ENCODE measurements at places on chromosomes 1 and 21.

- no peak for DNase-seq
These were observed 86.8 kb downstream of the KCNJ6 start for GRCh38 chr21:37829447-37829846.

- DNase-seq = no peak
These were observed 102.7 kb upstream of the VANGL1 start for GRCh38 chr1:115539061-115539460.

GRCh38 chr21:31408301-31409088, 64.4 kb upstream of the TIAM1 start:
- no peak for DNase-seq

GRCh38 chr1:23473037-23473800, 10.8 kb downstream of the ASAP3 start:
- no peak for DNase-seq

DNA sequence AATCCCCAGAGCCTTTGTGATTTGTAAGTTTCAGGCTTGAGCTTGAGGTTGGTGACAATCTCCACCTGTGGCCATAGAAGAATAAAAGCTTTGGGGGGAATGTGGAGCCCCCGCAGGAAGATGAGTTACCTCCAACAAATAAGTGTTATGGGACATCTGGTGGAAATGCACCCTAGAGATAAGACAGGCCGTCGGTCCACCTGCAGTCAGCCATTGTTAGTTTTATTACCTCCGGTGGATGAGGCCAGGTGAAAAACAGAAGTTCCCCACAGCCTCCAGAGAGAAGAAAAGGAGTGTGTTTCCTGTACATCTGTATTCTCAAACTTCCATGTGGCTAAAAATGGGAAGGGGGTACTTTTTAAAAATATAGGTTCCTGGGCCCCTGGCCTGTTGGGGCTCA, 137.4 kb downstream of the KAZN start:
- DNase-seq = no peak

- DNase-seq = no peak
These were observed 129.6 kb downstream of the RYR2 start for GRCh38 chr1:237171454-237172117.

DNA sequence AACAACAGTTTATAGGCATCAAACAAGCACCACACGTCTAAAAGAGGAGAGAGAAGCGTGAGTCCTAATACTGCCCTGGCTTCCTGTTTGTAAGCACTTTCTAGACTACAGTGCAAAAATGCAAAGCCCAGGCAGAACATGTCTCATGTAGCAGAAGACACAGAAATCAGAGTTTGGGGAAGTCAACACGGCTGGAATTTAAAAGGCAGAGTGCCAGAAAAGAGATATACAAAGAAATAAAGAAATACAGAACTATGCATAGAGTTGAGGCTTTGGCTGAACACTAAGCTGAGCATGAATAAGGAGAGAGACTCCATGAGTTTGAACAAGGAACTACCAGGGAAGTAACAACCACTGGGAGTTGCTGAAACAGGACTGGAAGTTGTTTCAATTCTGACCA, 566.6 kb upstream of the NR5A2 start:
- DNase-seq = no peak

Measured in activated CD8-positive, alpha-beta memory T cell treated with anti-CD3 and anti-CD28 coated beads for 4 hours (primary cell).